ENCODE measurements at places on chromosomes 3 and 15.

- DNase-seq: peak; percentile 29
Observed at GRCh38 chr3:25587526-25587925, 77.2 kb downstream of the TOP2B start.

DNA sequence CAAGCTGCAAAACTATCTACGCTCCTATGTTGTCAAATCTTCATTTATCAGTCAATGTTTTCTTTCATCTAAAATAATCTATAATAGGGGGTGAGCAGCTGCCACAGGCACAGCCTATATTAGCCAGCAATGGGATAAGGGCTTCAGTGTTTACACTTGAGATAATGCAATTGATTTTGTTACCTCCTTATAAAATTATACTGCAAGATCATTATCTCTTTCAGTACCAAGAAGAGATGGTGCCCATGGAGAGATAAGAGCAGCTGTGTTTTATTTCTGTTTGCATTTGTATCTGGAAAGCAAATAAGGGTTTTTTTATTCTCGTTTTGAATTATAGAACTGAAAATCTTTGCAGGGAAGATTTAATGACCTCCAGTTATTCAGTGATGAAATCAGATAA lies 68.9 kb downstream of the PLD1 start:
- no peak for DNase-seq

GRCh38 chr15:74635228-74635627 lies 19.6 kb downstream of the CLK3 start:
- no peak for DNase-seq

GRCh38 chr15:70420086-70420947 lies 322.6 kb upstream of the TLE3 start:
- DNase-seq: no peak

DNA sequence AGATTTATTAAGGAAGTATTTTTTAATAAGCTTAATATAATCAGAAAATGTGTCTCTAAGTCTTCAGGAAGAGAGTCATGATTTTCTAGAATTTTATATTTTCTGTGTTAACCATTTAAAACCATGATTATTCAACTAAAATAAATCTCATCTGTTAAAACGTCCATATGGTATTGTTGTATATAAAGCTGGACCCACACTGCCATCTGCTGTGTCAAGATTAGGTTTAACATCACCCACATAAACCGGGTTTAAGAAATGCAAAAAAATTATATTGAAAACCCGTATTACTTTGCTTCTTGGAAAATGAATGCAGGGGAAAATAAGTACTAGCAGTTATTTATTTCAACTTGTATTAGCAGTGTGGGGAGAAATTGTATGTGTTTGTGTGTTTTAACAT lies 9.5 kb upstream of the CCDC66 start:
- DNase-seq: no peak

Data from foreskin fibroblast (primary cell).